Stimulated activated CD8-positive, alpha-beta memory T cell treated with anti-CD3 and anti-CD28 coated beads, Interleukin-4, amount 100 ng/mL, for 48 hours (primary cell): ENCODE measurements at places on chromosomes 4 and X.

GRCh38 chr4:73068491-73069337 lies 802 bp downstream of the COX18 start:
- no peak for DNase-seq

GRCh38 chr4:148847544-148848255 lies 405.5 kb upstream of the NR3C2 start:
- DNase-seq: no peak

GRCh38 chrX:111411983-111412382 lies at the start of gene DCX:
Gene DCX, minus strand, starts transcription at chrX:111412192. Its CDS starts 1,794 bp downstream, at chrX:111410398.
- DNase-seq: no peak

DNA sequence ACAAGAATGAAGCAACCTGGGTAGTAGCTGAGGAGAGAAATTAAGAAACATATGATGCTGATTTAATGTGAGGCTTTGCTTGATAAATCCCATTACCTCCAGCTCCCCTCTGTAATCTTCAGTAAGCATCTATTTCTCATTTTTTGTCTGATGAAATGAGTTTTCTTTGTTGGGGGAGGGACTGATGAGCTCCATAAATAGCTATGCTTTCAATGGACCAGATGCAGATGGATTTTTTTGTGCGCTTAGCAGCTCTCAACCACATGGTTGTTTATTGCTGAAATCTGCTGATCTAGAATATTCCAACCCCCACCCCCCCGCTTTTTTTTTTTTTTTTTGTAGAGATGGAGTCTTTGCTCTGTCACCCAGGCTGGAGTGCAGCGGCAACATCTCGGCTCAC lies 1082.0 kb downstream of the RAPGEF2 start:
- DNase-seq: no peak

DNA sequence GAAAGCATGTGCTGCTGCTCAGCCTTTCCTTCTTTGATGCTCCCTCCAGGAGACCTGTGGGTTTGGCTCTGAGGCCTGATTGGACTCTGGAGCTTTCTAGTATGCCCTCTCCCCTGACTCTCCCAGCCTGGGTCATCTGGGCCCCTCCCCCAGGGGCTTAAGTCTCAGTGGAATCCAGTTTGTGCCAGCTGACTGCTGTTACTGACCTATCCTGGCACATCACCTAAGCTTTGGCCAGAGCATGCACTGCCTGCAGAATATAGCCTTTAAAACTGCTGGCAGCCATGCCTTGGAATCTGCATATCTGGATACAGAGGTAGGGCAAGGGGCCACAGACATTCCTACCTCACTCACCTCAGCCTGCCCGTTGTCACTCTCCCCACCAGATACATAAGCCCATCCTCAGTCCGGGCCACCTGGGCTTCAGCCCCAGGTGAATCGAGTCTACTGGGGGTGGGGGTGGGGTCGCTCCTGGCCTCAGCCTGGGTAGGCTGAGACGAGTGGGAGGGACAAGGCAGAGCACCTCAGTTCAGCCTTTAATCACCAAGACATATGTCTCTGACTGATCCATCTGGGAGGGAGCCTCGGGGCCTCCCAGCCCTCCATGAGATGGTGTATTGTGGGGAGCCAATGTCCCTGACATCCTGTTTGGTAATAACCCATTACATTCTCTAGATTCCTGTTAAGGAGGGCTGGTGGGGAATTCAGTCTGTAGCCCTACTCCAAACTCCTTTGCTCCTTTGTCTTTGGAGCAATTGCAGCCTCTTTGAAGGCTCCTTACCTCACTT lies 61.2 kb downstream of the STARD8 start:
- DNase-seq: no peak

DNA sequence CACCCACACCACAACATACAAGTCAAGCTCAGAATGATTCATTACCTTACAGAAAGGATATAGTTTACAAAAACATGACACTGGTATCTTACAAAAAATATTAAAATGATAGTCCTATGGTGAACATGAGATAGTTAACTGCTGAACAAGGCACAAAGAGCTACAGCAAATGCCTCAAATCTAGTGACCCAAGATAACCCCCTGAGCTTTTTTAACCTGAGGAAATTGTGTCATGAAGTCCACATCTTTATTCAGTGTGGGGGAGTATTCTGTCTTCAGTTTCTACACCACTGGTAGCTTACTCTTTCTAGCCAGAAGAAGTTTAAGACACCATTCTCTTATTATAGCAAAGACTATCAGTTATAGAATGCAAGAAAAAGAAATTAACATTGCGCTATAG lies 218.7 kb downstream of the MAPK10 start:
- DNase-seq: no peak

DNA sequence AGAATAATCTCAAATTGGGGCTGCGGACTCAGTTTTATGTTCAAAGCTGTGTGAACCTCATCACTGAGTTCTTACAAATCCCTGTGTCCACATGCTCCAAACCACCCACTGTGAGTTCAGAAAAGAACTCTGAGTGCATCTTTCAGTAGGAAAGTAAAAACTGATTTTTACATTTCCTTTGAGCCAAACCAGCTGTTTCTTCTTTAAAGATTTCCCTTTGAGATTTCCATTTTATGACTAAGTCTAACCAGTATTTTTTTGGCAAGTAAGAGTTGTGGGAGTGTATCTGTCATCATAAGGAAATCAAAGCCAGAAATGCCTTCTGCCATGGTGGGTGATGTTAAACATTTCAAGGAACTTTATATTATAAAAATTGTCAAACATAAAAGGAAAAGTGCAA lies 100.0 kb downstream of the TET2 start:
- no peak for DNase-seq

DNA sequence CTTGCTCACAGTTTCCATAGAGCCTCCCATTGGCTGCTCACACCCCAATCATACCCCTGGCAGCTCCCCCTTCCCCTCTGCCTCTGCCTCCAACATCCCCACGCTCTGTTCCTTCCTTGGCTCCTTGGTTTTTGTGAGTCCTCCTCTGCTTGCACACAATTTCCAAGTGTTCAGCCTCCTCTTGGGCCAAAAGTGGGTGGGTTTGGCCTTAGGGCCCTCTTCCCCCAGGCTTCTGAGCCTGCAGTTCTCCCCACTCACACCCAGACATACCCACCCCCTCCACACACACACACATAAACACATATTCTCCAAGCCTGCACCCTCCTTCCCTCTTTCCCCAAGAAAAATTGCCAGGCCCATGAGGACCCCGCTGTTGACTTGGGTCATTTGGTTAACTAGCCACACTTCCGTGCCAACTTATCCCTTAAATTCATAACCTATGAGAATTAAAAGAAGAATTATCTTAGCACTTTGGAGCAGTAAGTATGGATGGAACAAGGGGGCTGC lies 4.5 kb downstream of the APLN start:
- DNase-seq: no peak

- DNase-seq: no peak
Observed at GRCh38 chr4:180449395-180449956, 1793.7 kb upstream of the TENM3 start.
